ENCODE measurements at places on chromosomes 4 and X. TPM values are rescaled to one million over a fixed set of nuclear protein-coding genes. Genes with fewer than 3 reads are reported as not detected.

GATA1 gene
- not detected for total RNA-seq

HTN1 gene
- total RNA-seq = not detected

ZNF141 gene
- 27.7 TPM for total RNA-seq

KLHL4 gene
- not detected for total RNA-seq

REPS2 gene
- not detected for total RNA-seq

ATP8A1 gene
- total RNA-seq = 28.1 TPM

BEX5 gene
- 4.2 TPM for total RNA-seq

PHKA1 gene
- 8.0 TPM for total RNA-seq

ZNF674 gene
- total RNA-seq = 1.7 TPM

DNA sequence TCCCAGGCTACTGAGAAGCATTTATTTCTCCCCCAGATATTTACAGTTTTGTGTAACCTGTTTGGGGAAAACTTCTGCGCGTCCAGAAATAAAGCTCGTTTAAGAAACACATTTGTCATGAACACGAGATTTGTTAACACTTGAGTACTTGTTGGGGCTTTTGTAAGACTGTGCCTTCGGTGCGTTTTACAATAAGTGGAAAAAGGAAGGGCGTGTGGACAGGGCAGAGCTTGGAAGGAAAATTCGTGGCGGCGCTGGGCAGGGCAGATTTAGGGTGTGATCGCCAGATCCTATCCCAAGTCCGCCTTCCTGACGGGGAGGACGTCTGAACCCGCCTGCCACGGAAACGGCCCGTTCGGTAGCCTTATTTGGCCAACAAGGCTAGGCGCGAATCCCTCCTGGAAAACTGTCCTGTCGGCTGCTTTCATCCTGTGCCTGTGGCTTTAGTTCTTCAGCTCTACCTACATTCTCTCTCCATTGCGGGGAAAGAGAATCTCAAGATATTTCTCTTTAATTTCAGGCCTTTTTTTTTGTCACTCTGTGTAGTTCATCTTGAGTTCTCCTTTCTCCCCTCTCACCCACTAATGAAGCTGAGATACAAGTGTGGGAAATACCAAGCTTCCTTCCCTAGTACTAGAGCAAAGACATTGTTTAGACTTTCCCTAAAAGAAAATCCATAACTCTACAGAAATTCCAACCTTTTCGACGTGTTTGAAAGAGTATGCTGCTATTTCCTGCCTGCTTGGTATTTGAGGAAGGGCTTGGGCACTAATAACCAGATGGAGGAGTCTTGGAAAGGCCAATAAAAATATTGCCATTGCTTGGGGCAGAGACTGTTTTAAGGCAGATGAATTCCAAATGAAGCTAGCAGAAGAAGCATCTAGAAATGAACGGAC, 982 bp downstream of the PDLIM5 start:
- DNase-seq = peak; percentile 16

GRCh38 chrX:103356130-103356798, at the start of gene TCEAL9:
Gene TCEAL9, plus strand, starts transcription at chrX:103356506. Its CDS starts 1,179 bp downstream, at chrX:103357685.
- DNase-seq = peak; percentile 12

GRCh38 chr4:107376293-107376692, 340.2 kb upstream of the DKK2 start:
- no peak for DNase-seq

DNA sequence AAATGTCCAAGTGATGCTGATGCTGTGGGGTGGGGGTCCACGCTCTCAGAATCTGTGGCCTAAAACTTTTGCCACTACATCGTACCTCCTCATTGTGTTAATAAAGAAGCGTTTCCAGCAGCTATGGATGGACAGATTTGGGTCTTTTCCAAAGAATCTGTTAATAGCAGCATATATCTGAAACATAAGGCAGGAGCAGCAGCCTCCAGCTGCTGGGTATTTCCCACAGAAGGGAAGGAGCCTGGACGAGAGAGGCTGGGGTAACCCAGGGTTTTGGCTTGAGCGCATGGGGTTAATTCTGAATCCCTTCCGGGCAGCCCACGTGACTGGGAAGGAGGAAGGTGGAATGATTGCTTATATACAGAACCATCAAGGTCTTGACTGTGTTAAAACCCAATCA, 332.4 kb downstream of the BCOR start:
- no peak for DNase-seq

- peak; percentile 52 for DNase-seq
These were observed at the start of gene EFHC2 for GRCh38 chrX:44343412-44344141. Gene EFHC2, minus strand, starts transcription at chrX:44343672. Its CDS starts 84 bp downstream, at chrX:44343588.

DNA sequence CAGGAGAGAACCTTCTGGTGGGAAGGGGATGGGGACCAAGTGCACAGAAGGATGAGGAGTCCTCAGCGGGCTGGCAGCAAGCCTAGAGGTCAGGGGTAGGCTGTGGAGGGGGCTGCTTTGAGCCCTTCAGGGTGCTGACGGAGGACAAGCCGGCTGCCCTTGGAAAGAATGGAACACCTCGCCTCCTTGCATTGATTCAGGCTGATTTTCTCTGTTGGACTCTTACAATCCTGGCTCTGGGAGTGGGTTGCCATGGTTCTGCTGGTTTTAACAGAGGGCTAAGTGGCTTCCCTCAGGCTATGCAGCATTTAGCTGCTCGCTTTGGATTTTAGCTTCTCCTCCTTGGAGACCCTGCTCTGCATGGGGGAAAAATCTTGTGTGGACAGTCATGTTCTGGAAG, 49.4 kb upstream of the CHRNA9 start:
- no peak for DNase-seq

GRCh38 chr4:77600521-77601451, 4.8 kb upstream of the CXCL13 start:
- DNase-seq = peak; percentile 60

DNA sequence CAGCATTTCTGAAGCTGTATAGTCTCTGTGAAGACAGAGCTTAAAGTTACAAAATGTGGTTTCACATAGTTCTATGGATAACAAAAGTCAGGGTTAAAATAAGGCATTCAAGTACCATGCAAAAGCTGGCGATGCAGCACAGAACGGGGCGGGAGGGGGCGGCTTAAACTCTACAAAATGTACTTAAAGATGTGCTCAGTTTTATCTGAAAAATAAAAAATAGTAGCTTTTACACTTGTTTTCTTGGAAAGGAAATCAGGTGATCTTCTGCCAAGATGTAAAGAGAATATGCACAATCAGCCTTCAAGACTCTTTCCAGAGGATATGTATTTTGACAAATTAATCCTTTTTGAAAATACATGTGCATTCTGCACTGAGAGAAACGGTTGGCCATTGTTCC, 301.7 kb upstream of the EMCN start:
- DNase-seq = no peak

- no peak for DNase-seq
These were observed 5.7 kb downstream of the ATP1B4 start for GRCh38 chrX:120367402-120368109.

- DNase-seq = no peak
These were observed 364.4 kb upstream of the EPHA5 start for GRCh38 chr4:66034671-66035070.

DNA sequence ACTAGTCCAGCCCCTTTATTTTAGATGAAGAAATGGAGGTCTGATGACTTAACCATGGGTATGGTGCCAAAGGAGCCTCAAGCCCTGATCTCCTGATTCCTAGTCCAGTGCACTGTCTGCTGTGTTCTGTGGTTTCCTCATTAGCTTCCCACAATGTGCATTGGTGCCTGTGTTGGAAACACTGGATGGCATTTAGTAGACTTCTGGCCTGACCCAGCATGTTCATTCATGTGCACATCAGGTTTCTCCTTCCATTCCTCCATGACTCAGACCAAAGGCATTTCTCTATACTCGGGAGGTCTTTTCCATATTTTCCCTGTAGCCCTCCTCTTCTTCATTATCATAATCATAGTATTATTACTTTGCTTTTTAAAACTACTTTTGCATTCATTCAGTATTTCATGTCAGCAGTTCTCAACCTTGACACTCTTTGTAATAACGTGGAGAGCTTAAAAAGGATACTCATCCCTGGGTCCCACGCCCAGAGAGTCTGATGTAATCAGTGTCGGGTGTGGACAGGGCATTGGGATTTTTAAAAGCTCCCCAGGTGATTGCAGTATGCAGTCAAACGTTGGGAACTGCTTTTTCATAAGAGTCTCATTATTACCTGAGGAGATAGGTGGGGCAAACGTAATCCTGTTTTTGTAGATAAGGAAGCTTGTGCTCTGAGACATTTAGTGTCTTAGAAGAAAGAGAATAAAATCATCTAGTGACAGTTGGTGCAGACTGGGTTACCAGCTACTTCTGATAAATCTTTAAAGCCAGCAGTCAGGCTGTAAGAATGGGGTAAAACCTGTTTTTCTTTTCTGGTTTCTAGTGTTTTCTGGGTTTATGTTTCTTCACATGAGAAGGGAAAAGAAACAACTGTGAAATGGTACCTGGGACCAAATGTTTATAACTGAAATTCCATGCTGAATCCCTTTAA, 40.9 kb upstream of the XK start:
- no peak for DNase-seq

- DNase-seq = no peak
These were observed 215.9 kb upstream of the GIMD1 start for GRCh38 chr4:106584337-106584989.

DNA sequence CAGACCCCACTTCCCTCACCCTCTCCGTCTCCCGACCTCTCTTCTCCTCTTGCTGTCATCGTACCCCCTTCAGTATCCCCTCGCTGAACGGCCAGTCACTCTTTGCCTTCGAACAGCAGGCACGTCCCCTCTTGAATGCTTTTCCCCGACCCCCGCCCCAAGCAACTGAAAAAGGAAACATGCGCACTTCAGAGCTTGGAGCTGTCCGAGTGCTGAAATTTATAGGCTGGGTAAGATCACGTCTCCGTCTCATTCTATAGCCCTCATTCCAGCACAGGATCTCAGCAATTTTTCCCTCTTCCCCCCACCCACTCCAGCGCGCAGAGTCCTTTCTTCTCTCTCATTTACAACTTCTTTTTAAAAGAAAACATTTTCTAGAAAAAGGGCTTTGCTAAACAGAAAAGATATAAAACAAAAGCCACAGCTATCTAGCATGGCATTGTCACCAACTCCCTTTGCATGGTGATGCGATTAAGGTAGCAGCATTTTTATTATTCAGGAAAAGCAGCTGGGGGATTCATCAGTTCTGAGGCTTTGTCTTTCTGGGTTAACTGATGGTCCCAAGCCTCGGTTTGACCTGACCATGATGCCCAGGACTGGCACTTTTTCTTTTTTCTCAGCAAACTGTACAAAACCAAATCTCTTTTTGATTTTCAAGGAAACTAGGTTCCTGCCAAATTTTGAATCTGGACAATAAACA, at the start of gene GLRA2:
Gene GLRA2, plus strand, starts transcription at position 247 of the 700 bp plus-strand sequence. CDS start 522 bp downstream, outside the sequence.
- DNase-seq = peak; percentile 11

GRCh38 chrX:16250296-16250695, 83.0 kb downstream of the MAGEB17 start:
- no peak for DNase-seq

GRCh38 chr4:76543378-76543777, 108.3 kb downstream of the SHROOM3 start:
- DNase-seq = no peak

- DNase-seq = no peak
These were observed 172.4 kb downstream of the PDGFC start for GRCh38 chr4:156799121-156799589.

- DNase-seq = no peak
These were observed 38.3 kb downstream of the GPAT3 start for GRCh38 chr4:83574247-83574646.

DNA sequence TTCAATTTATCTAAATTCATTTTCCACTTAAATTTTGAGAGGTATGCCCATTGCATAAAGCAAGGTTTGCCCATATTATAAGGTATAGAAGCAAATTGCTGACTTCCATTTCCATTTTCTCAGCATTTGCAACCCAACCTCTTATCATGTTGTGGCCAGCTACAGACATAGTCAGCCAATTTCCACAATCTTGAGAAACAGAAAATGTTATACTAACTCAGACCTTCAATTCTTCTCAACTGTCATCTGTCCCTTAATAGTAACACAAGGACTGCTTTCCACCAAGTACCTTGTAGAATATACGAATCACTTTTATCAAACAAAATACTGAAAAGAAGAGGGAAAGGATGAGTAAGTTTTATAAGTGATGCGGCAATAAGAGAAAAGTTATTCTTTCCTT, 11.2 kb upstream of the GRIA3 start:
- no peak for DNase-seq

- DNase-seq = no peak
These were observed 32.8 kb downstream of the TRMT44 start for GRCh38 chr4:8473198-8473919.

- no peak for DNase-seq
These were observed 1054.9 kb upstream of the DIAPH2 start for GRCh38 chrX:95629737-95630136.

DNA sequence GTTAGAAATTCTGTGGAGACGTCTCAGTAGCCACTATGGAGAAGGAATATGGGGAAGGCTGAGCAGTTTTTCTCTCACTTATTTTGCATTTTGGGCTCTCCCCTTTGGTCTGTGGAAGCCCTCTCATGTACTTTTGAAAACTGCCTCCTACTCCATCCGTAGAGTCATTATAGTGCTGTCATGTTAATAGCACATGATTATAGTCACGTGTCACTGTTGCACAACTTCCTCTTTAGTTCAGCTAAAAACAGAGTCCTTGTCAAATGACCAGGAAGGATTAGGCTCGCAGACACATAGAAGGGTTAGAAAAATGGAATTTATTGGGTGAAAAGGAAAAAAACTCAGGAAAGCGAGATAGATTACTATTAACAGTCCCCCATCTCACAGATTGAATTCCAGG, 258.2 kb upstream of the CXorf51A start:
- DNase-seq = no peak

DNA sequence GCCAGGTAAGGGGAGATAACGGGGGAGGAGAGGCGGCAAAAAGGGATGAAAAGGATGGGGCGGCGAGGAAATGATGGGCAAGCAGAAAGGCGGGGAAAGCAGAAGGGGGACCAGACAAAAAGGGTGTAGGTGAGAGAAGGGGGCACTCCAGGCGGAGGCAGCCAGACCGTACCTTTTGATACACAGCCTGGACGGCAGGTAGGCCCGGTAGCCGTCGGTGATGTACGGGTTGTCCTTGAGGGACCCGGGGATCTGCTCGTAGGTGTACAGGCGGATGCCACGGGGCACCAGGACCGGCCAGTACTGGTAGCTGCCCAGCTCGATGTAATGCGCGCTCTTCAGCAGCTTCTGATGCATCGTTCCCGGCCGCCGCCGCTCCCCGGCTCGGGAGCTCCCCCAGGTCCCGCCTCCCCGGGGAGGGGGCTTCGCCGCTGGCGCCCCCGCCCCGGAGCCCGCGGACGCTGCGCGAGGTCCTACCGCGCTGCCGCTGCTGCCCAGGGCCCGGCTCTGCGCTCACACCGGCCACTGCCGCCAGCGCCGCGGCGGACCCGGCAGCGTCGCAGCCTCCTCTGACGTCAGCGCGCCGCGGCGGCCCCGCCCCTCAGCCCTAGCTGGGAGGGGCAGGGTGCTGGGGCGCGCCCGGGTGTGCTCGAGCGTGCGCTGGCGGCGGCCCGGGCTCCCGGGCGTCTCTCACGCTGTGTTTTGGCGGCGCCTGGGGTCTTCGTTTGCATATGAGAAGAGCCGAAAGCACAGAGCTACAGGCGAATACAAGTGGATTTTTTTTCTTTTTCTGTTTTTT, at the start of gene PAQR3:
Gene PAQR3, minus strand, starts transcription at position 571 of the 799 bp plus-strand sequence. Its CDS starts 214 bp downstream, at position 357.
- peak; percentile 85 for DNase-seq

- no peak for DNase-seq
These were observed 133.2 kb downstream of the SHROOM3 start for GRCh38 chr4:76568262-76568661.
